ENCODE measurements at places on chromosomes 12 and 14.

- no peak for DNase-seq
These were observed 6.2 kb upstream of the ATP6V0A2 start for GRCh38 chr12:123705935-123706334.

- no peak for DNase-seq
These were observed 1112.7 kb downstream of the LRFN5 start for GRCh38 chr14:42719391-42719790.

GRCh38 chr12:123114304-123115083 lies 36.4 kb downstream of the PITPNM2 start:
- DNase-seq, result no peak

DNA sequence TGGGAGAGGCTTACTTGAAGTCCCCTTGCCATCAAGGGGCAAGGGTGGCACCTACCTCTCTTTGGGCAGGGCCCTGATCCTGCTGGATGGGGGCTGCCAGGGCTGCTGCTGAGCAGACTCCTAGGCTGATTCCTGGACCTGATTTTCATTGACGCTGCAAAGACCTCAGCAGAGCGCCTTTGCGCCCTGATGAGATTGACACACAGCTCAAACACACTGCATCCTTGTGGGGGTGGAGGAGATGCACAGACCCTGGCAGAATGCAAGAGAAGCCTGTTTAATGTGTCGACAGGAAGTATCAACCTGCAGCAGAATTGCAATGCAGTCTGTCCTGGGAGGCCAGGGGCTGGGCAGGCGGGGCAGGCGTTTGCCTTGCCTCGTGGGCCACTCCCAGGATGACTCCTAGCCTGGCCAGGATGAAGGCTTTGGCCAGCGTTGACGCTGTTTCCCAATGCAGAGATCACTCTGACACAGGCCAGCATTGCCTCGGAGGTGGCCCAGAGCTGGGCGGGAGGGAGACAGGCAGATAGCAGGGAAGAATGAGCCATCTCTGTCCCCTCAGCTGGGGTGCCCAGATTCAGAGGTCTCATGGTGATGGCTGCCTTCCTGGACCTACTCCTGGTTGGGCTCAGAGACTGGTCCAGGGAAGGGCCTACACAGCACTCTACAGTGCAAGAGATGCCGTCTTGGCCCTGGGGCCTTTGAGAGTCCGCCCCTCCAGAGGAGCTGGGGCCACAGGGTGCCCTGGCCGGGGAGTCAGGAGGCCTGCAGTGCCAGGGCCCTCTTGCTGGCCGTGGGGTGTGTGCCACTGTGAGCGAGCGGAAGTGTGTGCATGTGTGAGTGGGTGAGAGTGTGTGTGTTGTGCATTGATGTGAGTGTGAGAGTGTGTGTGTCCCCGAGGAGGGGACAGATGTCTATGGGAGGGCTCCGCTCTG lies 108.3 kb downstream of the KIF26A start:
- DNase-seq, result no peak

GRCh38 chr14:62053188-62053587 lies 291.0 kb downstream of the SNAPC1 start:
- DNase-seq, result no peak

- peak; percentile 73 for DNase-seq
These were observed 9.1 kb upstream of the NEMF start for GRCh38 chr14:49861699-49862088.

DNA sequence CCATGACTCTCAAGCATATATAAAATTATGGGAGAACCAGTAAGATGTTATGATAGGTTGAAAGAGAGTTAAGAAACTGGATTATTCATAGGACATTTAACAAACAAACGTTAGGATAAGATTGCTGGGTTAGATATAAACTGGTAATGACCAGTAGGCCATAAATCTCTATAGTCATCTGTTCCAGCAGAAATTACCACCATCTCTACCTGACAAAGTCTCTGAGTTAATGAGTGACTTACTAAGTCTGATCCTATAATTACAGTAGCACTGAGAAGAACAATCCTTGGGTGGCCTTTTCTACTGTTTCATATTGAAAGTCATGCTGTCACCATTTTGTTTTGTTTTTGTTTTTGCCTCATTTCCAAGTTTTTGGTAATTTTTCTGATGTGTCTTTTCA lies 136.9 kb upstream of the CNOT2 start:
- no peak for DNase-seq

DNA sequence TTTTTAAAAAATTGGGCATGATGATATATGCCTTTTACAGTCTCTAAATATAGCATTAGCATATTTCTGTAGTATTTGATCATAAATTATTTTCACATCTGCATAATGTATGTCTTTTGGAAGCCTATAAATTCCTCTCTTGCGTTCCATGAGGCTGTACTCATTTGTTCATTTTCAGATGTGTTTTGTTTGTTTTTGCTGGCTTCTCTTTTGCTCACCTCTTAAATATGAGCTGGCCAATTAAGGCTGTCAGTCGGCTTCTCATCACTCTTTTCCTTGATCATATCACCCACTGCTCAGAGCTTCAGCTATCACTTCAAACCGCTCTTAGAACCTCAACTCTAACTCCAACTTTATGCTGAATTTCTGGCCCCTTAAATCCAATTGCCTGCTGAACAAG lies 6.6 kb downstream of the TMEM263 start:
- DNase-seq, result no peak

DNA sequence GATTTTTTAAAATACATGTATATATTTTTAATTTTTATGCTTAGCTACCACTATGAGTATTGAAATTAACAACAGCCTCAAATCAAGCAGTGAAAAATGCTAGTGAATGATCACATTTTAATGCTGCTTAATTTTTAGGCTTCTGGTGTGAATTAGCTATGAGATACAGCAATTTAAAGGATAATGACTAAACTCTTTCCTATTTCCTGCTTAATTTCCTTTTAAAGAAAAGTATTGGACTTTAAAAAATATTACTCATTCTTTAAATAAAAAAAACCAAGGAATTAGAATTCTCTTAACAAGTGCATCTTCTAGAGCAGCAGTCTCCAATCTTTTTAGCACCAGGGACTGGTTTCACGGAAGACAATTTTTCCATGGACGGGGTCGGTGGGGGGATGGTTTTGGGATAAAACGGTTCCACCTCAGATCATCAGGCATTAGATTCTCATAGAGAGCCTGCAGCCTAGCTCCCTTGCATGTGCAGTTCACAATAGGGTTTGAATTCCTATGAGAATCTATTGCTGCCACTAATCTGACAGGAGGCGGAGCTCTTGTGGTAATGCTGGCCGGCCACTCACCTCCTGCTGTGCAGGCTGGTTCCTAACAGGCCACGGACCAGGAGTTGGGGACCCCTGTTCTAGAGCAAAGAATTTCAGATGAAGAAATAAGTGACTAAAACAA lies 18.6 kb upstream of the NTN4 start:
- no peak for DNase-seq

DNA sequence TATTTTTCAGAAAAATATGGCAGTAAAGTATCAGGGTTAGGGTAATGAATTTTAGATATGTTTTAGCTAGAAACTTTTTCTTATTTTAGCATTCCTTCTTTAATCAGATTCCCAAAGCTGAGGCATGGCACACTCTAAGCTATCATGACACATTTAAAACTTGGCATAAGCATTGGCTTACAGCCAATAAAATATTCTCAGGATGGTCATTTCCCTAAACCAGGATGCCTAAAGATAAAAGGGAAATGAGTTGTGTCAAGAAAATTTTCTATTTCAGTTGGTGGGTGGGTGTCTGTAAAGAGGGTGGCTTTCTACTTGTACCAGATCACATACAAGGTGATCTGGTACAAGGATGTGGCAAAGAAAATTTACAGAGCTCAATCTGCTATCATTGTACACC lies 47.8 kb downstream of the PEBP1 start:
- DNase-seq, result no peak

DNA sequence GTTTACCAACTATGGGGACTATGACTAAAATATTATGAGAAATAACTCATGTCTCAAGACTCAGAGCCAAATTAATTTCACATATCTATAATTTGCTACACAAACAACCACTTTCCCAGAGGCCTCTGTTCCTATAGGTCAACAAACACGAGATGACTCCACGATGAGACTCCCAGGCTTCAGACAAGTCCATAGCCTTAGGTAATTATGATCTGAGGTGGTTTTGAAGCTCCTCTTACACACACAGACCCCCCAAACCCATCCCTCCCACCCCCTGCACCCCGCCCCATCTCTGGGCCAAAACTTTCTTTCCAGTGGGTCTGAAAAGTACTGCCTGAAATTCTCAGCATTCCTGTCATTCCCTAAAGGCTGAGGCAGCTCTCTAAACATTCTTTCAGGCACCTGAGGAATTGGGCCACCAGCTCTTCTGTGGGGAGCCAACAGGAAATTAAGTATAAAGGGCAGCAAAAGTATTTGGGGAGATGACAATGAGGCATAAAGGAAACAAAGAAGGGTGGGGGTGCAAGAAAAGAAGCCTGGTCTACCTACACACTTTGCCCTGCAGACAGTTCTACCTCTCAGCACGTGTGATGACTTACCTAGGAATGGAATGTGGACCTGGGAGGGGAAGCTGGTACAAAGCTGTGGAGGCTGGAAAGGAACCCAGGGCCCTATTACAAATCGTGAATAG lies 143.6 kb downstream of the PAWR start:
- no peak for DNase-seq

GRCh38 chr12:122866379-122866778 lies 29.5 kb downstream of the VPS37B start:
- no peak for DNase-seq

DNA sequence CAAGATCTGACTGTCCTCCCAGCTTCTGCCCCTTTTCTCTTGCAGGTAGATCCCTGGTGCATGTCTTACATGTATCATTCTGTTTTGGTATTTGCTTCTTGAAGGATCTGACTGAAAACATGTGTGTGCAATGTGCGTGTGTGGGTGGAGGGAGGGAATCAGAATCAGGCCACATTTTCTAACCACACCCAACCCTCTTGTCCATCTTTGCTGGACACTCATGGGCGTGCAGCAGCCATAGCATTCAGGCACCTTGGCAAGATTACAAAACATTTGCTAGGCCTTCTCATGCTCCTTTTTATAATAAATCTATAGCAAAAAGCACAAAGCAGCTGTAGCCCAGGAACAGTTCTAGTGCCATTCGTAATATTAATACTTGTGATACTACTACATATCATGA lies 233.6 kb upstream of the E2F7 start:
- no peak for DNase-seq

DNA sequence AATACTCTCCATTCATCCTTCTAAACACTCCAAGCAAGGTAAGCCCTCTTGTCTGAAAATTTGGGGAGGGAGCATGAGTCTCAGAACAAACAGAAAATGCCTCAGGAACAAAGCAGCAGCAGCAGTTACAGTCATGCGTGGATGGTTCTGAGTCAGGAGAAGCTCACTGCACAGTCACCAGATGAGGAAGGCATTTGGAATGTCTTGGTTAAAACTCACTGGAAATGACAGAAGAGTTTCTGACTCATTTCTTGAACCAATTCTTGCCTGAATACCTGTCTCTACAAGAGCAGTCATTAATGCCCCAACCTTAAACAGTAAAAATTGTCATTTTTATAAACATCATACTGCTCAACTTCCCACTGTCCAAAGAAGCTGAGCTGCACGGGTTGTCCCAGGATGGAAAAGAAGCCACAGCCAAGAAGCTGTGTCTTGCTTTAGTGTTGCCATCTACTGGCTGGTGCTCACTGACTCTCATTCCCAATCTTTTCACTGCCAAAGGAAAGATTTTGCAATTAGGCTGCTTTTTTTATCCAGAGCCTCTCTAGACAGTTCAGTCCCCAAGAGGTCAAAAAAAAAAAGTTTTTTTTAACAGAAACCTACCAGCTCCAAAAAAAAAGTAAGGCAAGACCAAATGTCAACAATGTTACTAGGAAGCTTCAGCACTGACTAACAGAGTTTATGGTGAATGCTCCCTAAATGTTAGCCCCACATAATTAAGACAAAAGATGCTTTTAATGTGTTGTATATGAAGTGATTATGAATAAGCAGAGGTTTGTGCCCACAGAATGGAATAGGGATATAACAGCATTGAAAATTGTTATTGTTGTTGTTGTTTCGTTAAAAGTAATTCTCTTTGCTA lies 40.4 kb downstream of the KICS2 start:
- no peak for DNase-seq

DNA sequence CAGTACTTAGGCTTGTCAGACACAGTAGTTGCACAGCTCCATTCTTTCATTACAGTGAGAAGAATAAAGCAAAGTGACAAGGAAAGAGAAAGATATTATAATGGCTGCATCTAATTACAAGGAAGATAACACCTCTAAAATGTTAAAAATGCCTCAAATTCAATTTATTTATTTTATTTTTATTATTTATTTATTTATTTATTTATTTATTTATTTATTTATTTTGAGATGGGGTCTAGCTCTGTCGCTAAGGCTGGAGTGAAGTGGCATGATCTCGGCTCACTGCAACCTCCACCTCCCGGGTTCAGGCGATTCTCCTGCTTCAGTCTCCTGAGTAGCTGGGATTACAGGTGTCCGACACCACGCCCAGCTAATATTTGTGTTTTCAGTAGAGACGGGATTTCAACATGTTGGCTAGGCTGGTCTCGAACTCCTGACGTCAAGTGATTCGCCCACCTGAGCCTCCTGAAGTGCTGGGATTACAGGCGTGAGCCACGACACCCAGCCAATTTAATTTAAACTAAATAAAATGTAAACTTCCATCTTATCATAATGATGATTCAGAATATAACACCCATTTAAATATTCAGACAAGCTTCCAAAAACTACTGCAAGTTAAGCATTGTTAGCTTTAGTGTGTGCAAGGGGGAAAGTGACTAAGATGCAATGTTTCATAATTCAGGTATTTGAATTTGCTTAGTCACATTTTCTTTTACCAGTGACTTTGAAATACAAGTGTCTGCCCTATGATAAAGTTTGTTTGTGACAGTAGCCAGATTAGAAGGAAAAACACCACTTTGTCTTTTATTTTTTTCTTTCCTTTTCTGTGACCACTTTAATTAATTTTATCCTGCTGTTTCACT lies 2.4 kb upstream of the CFAP54 start:
- peak; percentile 22 for DNase-seq

DNA sequence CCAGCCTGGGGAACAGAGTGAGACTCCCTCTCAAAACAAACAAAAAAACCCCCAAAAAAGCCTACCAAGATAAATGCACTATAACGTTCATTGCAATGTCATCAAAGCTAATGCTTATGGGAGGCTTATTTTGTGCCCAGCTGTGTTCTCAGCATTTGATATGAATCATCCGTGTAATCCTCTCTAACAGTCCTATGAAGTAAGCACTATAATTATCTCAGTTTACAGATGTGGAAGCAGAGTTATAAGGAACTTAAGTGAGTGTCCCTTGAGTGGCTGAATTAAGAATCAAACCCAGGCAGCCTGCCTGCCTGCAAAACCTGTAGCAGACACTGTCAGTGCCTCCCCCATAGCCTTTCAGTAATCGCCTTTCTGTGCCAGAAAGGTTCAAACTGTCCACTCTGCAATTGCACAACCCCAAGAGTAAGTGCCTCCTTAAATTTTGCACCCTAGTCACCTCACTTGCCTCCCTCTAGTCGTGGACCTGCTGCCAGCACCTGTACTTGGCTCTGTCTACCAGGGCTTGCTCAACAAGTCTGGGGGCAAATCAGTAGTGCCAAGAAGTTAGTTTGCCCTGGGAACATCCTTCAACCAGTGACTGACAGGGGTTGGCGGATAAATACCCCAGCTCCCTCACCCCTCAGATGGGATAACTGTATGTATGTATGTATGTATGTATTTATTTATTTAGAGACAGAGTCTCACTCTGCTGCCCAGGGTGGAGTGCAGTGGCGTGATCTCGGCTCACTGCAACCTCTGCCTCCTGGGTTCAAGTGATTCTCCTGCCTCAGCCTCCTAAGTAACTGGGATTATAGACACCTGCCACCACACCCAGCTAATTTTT lies 23.8 kb upstream of the PPP1CC start:
- DNase-seq, result no peak

Data from CD4-positive, alpha-beta T cell treated with Interleukin-4 for 4 hours (primary cell).